ENCODE measurements at places on chromosomes 12 and 14.

DNA sequence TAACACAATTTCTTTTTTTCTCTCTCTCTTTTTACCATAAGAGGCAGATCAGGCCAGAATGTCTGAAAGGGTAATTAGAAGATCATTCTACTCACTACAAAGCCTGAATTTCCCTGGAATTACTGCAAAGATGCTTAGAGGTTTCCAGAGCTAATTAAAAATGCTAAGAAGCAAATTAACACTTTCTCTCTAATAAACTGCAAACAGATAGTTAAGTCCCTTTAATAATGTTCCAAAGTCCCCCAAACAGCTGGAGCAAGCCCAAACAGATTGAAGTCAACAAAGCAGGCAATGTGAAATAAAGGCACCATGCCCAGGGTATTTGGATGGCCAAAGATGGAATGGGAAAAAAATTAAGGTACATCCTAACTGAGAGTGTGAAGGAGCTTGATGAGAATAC lies 208.8 kb upstream of the LRFN5 start:
- DNase-seq = no peak

DNA sequence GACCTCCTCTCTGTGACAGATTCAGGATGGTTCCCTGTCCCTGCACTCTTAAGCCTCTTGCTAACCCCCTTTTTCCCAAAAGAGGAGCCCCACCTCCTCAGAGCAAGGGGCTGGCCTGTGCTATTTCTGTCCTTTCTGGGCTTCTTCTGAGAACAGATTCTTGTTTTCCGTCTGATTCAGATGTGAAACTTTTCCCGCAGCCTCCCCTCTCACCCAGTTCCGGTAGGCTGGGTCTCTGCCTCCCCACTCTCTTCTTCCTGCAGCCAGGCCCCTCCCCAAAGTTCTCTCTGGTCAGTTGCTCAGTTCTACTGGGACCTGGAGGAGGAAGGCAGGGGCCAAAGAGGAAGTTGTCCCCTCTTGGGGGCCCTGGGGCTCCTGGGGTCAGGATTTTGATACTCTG lies 11.8 kb downstream of the PDE1B start:
- DNase-seq = no peak

- no peak for DNase-seq
Observed at GRCh38 chr12:69150796-69151127, 88.6 kb upstream of the CPSF6 start.

DNA sequence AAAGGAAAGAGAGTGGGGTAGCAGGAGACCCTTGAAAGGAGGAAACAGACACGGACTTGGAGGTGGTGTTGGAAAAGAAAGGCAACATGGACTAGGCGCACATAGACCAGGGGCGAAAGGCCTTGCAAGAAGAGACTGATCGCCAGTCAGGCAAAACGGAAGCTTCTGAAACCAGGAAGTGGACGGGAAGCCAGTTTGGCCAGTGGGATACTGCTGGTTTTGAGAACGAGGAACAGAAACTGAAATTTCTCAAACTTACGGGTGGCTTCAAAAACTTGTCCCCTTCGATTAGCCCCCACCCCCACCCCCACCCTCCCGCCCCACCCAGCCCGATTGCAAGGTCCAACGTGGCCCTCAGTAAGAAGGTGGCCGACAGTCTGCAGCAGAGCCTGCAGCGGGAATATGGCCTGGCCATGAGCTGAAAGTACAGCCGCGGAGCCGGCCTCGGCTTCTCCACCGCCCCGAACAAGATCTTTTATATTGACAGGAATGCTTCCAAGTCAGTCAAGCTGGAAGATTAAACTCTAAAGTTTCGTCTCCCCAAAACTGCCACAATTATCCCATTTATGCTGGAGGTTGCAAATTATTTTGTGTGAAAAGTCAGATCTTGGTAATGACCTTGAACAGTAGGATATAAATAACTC lies 364.7 kb downstream of the BCAT1 start:
- DNase-seq = no peak
